ENCODE measurements at places on chromosomes 1 and 21.

GRCh38 chr1:67429528-67430357, 459 bp downstream of the SERBP1 start:
- peak; percentile 40 for DNase-seq

- DNase-seq = no peak
Observed at GRCh38 chr1:223338811-223339746, 24.9 kb downstream of the SUSD4 start.

DNA sequence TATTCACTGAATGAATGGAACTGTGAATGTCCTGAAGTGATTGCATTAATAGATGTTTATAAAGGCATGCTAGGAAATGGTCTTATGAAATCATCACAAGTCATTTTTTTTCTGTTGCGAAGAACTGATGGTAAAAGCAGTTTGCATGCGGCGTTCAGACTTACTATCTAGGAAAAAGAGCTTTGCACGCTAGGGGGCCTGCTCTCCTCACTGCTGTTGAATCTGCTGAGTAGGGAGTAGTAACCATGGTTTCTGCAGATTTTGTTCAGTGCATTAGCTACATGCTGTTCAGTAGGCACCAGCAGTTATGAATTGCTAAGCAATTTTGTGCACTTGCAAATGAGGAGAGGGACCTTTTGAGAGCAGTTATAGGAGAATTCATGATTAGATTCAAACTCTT, 57.9 kb downstream of the CENPF start:
- peak; percentile 24 for DNase-seq

DNA sequence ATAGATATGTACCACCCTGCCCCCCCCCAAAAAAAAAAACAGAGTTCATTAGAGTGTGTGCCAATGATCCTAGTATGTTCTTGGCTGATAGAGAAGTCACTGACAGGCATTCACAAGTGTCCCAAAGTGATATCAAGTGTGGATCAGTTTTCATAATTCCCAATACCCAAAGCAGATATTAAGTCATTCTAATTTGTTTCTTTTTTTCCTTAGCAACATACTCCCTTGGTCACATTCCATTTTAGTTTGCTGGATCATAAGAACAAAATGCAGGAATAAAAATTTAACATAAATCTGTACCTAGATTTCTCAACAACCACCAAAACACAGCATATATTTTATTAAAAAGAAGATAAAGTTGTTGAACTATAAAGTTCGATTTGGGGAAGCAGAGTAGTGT, 129.8 kb upstream of the PALMD start:
- no peak for DNase-seq

GRCh38 chr1:246888522-246888921, 43.2 kb downstream of the AHCTF1 start:
- DNase-seq = no peak

DNA sequence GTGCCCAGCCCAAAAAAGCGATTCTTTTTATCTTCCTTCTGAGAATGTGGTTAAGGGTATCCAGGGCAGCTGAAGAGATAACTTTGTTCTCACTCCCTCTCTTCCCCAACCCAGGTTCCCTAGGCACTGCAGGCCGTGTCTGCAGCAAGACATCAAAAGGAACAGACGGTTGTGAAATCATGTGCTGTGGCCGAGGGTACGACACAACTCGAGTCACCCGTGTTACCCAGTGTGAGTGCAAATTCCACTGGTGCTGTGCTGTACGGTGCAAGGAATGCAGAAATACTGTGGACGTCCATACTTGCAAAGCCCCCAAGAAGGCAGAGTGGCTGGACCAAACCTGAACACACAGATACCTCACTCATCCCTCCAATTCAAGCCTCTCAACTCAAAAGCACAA, 11.4 kb downstream of the WNT2B start:
- no peak for DNase-seq

- no peak for DNase-seq
Observed at GRCh38 chr21:26404288-26404687, 168.8 kb downstream of the CYYR1 start.

DNA sequence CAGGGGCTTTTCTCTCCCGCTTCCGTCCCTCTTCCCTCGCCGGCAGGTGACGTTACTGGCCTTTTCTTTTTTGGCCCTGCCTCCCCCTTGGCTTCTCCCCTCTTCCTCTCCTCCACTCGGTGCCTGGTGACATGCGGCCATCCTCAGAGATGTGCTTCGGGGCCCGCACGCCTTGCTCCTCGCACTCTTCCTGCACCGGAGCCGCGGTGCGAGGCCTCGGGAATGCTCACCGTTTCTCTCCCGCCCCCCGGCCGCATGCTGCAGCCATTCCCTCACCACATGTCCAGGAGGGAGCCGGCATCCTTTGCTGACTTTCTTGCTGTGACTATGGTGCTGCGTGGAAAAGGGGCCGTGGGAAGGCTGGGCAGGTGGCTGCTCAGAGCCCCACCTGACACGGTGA, 39.3 kb downstream of the PDE9A start:
- DNase-seq = no peak
